ENCODE measurements at places on chromosomes 2 and 18.

DNA sequence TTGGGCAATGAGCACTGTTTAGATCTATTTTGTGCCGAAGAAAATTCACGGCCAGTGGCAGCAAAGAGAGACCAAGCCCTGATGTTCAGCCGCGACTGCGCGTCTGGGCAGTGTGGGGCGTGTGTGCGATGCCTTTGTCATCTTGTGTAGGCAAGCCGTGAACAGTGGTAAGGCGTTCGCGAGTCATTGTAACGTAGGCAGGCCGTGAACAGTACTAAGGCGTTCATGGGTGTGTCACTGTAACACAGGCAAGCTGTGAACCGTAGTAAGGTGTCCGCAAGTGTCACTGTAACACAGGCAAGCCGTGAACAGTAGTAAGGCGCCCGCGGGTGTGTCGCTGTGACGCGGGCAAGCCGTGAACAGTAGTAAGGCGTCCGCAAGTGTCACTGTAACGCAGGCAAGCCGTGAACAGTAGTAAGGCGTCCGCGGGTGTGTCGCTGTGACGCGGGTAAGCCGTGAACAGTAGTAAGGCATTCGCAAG, 99.9 kb downstream of the NFATC1 start:
- DNase-seq = no peak

- no peak for DNase-seq
These were observed 3.2 kb upstream of the DYTN start for GRCh38 chr2:206721256-206721920.

DNA sequence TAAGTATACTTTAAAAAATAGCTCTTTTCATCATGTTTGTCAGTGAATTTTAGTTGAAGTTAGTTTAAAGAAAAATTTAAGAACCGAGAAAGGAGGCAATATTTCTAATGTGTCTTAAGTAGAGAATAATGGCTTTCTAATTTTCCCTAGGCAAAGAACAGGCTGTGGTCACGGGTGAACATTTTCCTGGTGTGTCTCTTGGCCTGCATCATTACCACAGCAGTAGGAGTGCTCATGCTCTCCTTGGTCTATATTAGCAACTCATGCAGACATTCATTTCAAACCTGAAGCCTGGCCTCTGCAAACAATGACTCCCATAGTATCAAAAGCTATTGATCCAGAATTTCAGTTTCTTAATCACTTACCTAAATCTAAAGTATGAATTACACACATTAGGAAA, 57.4 kb downstream of the C18orf54 start:
- no peak for DNase-seq

GRCh38 chr2:165776013-165776412, 18.0 kb downstream of the GALNT3 start:
- no peak for DNase-seq

DNA sequence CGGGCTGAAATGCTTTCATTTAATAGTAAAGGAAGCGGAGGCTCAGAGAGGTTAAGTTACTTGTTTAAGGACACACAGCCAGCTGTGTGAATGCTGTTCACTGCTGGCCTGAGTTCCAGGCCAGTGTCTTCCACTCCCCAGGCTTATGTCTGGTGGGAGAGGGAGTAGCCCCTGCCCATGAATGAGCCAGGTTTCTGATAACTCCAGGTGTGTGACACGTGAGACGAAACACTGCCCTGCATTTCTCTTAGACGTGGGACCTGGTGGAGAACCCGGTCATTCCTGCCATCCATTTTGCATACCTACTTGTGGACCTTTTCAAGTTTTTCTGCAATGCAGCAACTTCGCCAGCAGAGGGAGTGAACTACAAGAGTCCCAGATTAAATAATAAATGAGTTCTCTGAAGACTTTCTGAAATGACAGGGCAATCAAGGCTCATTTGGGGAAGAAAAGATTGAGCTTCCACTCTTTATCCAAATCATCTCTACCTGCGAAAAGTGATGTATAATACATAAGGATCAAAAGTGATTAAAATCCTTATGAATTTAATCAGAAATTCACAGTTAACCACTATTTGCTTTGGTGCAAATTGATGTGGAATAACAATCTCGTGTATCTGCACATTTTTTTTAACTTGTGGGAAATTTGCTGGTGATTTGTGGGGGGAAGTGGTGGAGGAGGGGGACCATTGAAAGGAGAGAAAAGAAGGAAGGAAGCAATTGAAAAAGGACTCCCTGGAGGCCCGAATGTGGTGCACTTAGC, 79.4 kb upstream of the ASB18 start:
- DNase-seq = peak; percentile 28

DNA sequence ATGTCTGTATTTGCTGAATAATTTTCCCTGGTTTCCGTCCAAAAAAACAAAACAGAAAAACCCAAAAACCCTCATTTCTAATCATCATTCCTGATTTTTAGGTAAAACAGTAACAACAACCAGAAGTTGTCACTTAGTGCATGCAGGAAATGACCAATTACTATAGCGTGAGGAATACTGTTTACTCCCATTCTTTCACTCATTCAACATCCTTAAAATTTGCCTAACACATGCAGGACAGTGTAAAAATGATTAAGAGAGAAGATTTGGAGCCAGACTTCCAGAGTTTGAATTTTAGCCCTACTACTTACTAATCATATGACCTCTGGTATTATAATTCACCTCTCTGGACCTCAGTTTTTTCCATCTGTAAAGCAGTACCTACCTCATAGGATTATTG, 83.1 kb downstream of the FIGN start:
- no peak for DNase-seq

- DNase-seq = no peak
These were observed 206.5 kb upstream of the NT5C1B start for GRCh38 chr2:18795906-18796305.

Measured in T-helper 9 cell (primary cell).